ENCODE measurements at places on chromosomes 4 and X.

GRCh38 chrX:101759000-101759399, 99.3 kb upstream of the ARMCX2 start:
- DNase-seq = no peak

GRCh38 chr4:159352609-159353008, 249.7 kb downstream of the RAPGEF2 start:
- DNase-seq = no peak

DNA sequence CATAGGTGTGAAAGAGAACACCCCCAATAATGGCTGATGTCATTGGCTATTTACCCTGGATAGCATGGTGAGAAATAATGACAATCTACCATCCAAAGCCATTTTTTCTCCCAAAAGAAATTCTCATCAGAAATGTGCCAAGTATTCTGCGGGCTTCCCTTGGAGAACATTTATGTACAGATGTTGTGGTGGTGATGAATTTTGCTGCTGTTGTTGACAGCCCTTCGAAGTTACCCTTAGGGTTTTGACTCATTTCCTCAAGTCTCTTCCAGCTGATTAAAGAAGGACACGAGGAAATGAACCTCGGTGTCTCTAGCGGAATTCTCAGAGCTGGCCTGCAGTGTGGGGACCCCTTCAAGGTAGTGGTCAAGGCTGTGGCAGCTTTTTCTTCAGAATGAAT, 3.4 kb downstream of the KIT start:
- DNase-seq = no peak

GRCh38 chr4:7988437-7988836, 48.8 kb upstream of the AFAP1 start:
- no peak for DNase-seq

DNA sequence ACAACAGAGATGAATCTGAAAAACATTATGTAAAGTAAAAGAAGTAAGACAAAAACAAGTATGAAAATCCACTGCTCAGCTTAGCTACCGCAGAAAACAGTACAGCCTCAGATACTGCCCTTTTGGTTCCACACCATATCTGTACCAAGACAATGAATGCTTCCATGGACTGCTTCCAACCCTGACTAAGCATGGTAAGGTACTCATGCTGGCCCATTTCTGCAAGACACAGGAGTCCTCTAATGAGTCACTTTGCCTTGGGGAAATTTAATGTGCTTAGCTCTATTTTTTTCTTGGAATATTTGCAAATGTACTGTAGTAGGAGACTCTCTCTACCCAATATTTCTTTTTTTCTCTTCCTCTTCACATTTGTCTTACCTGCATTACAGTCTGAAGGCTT, 931.7 kb upstream of the HS3ST1 start:
- DNase-seq = no peak

GRCh38 chrX:129737916-129738315, 863 bp upstream of the XPNPEP2 start:
- DNase-seq = no peak

DNA sequence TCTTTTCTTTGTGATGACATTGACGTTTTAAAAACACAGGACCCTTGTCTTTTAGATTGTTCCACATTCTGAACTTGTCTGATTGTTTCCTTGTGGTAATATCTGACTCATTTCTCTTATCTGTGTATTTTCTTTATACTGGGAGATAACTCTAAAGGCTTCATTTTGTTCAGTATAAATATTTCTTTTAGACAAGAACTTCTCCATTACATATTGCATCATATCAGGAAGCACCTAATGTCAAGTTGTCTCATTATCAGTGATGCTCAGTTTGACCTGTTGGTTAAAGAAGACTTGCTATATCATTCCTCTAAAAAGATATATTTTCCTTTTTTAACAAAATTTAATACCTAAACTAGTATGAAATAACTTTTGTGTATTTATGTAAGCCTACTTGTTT, 152.3 kb upstream of the BMP3 start:
- no peak for DNase-seq

DNA sequence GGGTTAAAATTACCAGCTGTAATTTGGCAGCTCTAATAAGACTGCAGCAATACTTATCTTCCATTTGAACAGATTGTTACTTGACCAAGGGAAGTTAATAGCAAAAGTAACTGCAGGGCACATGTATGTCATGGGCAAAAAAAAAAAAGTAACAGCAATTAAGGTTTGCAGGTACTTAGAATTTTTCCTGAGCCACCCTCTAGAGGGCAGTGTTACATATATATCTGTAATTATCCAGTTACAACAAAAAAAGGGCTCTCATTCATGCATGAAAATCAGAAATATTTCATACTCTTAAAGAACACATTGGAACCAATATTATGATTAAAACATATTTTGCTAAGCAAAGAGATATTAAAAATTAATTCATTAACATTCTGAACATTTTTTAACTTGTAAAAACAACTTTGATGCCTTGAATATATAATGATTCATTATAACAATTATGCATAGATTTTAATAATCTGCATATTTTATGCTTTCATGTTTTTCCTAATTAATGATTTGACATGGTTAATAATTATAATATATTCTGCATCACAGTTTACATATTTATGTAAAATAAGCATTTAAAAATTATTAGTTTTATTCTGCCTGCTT, 25.1 kb downstream of the XIAP start:
- peak; percentile 39 for DNase-seq

GRCh38 chr4:37584071-37584470, 102.1 kb downstream of the RELL1 start:
- no peak for DNase-seq

- DNase-seq = no peak
These were observed 488.8 kb upstream of the POU3F4 start for GRCh38 chrX:83019258-83019657.

GRCh38 chr4:77073106-77073809, 2.5 kb downstream of the CCNI start:
- DNase-seq = no peak

DNA sequence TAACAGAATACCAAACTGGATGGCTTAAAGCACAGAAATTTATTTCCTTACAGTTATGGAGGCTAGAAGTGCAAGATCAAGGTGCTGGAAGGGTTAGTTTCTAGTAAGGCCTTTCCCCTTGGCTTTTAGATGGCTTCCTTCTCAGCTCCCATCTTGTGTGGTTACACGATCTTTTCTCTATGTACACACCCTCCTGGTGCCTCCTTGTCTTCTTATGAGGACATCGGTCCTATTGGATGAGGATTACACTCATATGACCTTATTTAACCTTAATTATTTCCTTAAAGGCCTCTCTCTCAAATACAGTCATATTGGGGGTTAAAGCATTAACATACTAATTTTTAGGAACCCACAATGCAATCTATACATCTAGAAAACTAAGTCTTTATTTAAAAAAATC, 787.9 kb upstream of the GALNTL6 start:
- DNase-seq = no peak

DNA sequence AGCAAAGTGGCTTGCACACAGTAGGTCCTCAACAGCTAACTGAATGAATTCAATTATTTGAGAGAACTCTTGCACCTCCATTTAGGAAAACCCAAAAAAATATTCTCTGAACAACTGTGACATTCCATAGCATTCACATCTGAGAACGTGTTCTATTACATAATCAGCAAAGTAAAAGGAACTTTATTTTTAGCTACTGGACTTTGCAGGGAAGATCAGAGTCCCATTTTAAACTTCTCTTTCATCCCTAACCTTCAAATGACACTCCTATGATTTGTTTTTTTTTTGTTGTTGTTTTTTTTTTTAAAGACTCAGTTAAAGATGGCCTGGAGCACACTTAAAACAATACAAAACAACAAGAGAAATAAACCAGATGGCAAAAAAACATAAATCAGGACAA, 30.9 kb downstream of the RAI2 start:
- DNase-seq = no peak

- DNase-seq = no peak
These were observed 298.1 kb downstream of the INPP4B start for GRCh38 chr4:142547974-142548373.

- no peak for DNase-seq
These were observed 18.6 kb downstream of the HELT start for GRCh38 chr4:185036842-185037241.

GRCh38 chrX:72122621-72123337, 8.9 kb downstream of the RTL5 start:
- no peak for DNase-seq

GRCh38 chr4:41258783-41259182, 2.1 kb downstream of the UCHL1 start:
- DNase-seq = peak; percentile 7

GRCh38 chrX:26922278-26922677, 540.9 kb downstream of the PPP4R3C start:
- no peak for DNase-seq

DNA sequence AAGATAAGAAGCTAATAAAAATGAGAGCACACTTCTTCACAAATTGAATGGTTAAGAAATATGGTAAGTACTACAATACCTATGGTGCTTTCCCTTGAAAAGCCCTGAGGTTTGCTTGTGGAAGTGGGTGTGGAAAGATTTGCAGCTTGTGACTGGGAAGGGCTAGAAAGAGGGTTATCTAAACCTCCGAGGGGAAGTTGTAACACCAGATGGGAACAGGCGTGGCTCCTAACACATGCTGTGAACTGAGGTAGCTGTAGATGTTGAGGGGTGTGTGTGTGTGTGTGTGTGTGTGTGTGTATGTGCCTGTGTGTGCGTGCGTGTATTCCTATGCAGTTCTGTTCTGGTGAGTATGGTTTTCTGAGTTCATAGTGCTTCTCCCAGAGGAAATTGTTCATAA, 21.5 kb downstream of the FRMPD4 start:
- no peak for DNase-seq

DNA sequence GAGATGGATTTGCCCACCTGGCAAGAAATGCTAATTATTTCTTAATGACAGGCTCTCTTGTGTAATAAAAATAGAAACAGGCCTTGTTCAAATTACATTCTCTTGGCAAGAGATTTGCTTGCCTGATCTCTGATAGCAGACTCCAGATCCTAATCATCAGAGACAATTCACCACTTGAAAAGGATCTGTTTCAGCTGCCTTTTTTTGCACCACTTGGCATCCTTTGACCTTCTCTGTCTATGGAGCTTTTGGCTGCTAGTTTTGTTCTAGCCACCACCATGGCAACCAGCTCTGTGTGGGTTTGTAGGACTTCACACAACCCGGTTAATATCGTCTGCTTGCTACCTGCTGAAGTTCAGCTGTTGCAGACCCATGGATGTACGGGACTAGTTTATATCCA, 241.1 kb upstream of the TLL1 start:
- DNase-seq = no peak

- DNase-seq = peak; percentile 3
These were observed 66.2 kb downstream of the VCX3A start for GRCh38 chrX:6468706-6469105.

DNA sequence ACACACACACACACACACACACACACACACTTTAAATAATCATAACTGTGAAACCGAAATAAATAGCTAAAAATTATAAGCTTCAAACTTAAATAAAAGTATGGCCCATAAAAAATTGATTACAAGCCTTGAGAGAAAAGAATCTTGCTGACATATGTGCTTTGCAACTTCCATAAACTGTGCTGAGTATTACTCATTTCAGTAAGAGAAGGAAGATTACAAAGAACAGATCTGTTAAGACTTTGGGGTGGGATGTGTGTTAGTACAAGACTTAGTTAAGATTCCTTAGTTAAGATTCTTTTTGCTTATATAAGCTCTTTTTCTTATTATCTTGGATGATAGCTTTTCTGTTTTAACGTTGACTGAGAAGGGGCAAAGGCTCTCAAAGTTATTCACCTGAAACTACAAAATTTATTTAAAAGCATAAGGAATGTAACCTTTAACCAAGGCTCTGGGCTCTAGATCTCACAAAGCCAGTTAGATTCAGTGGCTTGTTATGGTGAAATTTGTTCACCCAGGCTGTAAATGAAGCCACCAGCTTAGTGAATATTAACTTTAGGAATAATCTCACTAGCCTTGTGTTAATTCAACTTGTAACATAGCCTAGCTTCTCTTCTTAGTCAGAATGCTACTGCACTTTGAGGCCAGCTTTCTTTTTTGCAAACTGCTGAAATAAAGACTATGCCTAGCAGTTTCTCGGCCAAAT, 58.2 kb downstream of the ARSJ start:
- DNase-seq = no peak

- no peak for DNase-seq
These were observed 1368.4 kb upstream of the ADGRL3 start for GRCh38 chr4:59831746-59832145.

DNA sequence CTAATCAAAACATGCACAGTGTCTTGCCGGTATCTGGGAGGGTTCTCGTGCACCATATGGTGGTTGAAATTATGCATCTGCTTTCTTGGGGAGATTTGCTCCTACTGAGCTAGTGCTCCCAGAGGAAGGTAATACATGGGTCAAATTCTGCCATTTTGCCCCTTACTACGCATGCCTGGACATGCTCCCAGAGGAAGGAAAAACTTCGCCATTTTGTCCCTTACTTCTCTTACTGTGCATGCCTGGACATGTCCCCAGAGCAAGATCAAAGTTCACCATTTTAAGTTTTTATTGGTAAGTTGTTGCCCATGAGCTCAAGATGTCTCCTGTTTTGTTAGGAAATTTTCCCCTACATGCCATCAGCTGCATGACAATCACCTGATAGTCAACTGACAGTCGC, 252.1 kb upstream of the KLHL4 start:
- DNase-seq = no peak

DNA sequence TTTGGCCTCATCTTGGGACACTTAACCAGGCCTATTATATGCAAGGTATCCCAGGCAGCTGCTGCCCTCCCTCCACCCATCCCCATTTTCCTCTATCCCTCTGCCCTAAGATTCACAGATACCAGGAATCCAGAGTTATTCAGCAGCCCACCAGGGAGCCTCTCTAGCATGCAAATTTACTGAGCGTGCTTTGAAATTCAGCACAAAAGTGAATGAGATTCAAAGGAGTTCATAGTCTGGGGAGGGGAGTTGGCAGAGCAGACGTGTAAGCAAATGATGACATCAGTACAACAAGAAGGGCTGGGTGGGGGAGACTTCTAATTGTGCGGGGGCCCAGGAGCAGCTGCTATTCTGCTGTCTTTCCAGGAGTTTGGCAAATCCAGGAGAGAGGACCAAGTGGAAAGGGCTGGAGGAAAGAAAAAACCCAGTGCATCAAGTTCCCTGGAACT, 1.7 kb upstream of the MTM1 start:
- DNase-seq = no peak

DNA sequence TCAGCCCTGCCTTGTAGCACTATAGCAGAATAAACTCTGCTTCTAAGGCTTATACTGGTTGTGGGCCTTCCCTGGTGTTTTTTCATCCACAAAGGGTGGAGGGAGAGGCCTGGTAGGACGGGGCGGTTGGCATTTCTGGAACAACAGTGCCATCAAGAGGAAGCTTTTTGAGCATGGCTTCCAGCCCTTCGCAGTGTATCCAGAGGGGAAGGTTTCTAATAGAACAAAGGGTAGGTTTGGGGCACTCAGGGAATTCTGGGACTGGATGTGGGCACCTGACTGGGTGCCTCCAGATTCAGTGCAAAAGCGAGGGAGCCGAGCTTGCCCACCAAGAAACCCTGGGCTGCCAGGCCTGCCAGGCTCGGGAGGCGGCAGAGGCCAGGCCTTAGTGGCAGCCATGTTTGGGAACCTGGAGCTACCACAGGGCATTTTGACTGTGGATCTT, 229.6 kb upstream of the AGTR2 start:
- DNase-seq = peak; percentile 66

All from DMS153 (cell line).